ENCODE measurements at places on chromosomes 13 and 19.
A peak's percentile ranks its signal among the peaks of the same experiment; 100 is the strongest.

- DNase-seq = peak; percentile 10
Observed at GRCh38 chr13:110536006-110536693, 25.4 kb downstream of the RAB20 start.

DNA sequence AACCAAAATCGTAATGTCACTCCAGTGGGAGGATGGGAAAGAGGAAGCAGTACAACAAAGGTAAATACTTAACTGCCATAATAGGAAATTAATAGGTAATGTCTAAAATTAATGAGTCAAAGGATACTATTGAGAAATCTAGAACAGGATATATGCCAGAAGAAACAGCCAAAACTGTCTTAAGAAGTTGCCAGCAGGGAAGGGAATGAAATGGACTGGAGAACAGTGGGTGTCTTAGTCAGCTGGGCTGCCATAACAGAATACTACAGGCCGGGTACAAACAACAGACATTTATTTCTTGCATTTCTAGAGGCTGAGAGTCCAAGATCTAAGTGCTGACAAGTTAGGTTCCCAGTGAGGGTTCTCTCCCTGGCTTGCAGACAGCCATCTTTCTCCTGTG lies 40.3 kb upstream of the IPO5 start:
- DNase-seq = no peak

DNA sequence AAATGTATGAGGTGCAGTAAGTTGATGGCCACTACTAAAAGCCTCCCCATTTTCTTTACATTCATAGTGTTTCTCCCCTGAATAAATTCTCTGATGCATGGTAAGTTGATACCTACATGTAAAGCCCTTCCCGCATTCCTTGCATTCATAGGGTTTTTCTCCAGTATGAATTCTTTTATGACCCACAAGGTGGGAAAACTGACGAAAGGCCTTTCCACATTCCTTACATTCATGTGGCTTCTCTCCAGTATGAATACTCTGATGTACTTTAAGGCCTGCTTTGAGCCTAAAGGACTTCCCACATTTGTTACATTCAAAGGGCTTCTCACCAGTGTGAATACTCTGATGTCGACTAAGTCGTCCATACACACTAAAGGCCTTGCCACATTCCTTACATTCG lies 20.5 kb downstream of the ZNF607 start:
- no peak for DNase-seq

GRCh38 chr13:32951580-32951979 lies 64.6 kb upstream of the KL start:
- no peak for DNase-seq

GRCh38 chr13:95254339-95254738 lies 46.9 kb downstream of the ABCC4 start:
- no peak for DNase-seq

GRCh38 chr19:30656520-30657100 lies 284.4 kb downstream of the ZNF536 start:
- no peak for DNase-seq

GRCh38 chr13:69955271-69955670 lies 152.4 kb upstream of the ATXN8OS start:
- no peak for DNase-seq

DNA sequence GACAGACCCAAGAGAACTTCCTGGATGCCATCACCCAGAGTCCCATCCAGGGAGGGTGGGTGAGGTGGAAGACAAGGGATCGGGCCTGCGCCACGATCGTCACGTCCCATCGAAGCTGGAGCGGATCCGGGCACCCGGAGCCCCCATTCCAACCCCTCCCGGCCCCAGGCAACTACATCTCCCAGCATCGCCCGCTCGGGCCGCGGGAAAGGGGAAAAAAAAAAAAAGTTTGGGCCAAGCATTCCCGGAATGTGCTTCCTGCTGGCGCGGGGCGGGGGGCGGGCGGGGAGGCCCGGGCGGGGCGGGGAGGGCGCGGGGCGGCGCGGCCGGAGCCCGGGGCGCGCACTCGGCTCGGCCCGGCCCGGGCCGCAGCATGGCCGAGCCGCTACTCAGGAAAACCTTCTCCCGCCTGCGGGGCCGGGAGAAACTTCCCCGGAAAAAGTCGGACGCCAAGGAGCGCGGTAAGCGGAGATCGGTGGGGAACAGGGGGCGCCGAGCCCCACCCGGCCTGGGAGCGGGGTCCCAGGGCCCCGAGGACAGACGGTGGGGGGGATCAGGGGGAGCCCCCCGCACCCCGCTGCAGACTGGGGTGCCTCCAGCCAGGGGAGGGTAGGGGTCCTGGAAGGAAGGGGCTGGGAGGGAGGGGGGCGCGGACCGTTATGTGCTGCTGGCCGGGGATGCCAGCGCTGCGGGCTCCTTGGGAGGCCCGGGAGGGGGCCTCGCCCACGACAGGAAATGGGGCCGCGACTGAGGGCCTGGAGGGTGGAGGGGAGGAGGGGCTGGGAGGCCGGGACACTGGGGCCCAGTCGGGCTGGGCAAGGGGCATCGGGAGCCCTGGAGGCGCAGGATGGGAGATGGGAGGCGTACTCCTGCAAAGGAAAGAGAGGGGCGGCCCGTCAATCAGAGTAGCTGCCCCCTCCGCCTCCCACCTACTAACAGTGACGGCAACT lies at the start of gene SYDE1:
TSS of gene SYDE1 (plus strand) at position 341 of the 950 bp plus-strand sequence. CDS start at position 374, 33 bp downstream.
- no peak for DNase-seq

DNA sequence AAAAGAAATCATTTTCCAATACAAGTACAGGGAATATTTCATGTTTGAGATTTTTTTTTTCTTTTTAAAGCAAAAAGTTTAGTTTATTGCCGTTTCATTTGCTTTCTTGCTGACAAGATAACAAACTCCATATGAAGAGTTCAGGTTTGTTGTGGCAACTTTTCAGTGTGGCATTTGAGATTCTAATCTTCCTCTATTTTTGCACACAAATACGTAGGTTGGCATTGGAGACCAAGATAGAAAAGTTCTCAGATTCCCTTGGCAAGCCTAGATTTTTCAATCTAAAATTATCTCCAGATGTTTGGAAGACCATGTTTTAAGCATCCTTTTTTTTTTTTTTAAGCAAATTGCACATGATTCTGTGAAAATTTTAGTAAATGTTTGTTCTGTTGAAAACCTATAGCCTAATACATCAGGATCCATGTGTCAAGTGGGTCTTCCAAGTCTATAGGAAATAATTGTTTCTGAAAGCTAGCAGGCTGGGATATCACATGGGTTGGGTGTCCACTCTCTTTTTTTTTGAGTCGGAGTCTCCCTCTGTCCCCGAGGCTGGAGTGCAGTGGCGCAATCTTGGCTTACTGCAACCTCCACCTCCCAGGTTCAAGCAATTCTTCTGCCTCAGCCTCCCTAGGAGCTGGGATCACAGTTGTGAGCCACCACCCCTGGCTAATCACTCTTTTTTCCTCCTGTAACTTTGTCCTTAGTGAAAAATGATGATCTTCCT lies 2.6 kb downstream of the GARRE1 start:
- DNase-seq = no peak

- DNase-seq = no peak
Observed at GRCh38 chr13:90696254-90696653, 651.2 kb upstream of the MIR17HG start.

DNA sequence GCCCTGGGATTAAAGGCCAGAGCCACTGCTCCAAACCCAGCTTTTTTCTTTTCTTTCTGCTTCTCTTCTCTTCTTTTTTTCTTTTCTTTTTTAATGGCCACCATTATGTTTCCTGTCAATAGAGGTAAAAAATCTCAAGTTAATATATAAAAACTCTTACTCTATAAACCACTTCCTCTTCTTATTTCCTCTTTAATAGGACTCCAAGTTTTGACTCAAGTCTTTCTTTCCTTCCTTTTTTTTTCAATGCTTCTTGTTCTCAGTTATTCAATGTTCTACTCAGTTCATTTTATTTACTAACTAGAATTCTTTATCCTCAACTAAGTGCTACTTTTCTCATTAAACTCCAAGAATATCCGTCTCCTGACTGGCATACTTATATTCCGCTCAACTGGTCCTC lies 27.1 kb upstream of the MYCBP2 start:
- DNase-seq = no peak

GRCh38 chr13:100544866-100545683 lies 43.5 kb downstream of the GGACT start:
- peak; percentile 33 for DNase-seq

GRCh38 chr13:80145171-80145690 lies 195.7 kb downstream of the SPRY2 start:
- DNase-seq = no peak

DNA sequence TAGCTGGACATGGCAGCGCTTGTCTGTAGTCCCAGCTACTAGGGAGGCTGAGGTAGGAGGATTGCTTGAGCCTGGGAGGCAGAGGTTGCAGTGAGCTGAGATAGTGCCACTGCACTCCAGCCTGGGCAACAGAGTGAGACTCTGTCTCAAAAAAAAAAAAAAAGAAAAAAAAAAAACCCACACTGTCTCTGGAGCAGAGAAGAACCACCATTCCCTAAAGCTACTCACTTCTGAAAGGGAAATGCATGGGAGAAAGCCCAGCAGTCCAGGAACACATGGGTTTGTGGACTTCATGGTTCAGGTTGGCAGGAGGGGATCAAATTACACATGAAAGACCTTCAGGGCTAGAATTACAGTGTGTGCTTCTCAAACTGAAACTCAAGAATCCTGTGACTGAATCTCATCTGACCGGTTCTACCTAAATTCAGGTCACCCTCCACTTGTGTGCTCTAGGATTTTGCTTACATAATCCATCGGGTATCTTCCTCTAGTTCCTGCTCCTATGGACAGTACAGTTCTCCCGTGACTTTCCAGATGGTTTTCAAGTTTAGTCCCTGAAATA lies 30.2 kb upstream of the CPB2 start:
- no peak for DNase-seq

- no peak for DNase-seq
Observed at GRCh38 chr13:67643516-67644055, 413.4 kb upstream of the PCDH9 start.

- DNase-seq = no peak
Observed at GRCh38 chr13:98507282-98507797, 69.6 kb downstream of the STK24 start.

DNA sequence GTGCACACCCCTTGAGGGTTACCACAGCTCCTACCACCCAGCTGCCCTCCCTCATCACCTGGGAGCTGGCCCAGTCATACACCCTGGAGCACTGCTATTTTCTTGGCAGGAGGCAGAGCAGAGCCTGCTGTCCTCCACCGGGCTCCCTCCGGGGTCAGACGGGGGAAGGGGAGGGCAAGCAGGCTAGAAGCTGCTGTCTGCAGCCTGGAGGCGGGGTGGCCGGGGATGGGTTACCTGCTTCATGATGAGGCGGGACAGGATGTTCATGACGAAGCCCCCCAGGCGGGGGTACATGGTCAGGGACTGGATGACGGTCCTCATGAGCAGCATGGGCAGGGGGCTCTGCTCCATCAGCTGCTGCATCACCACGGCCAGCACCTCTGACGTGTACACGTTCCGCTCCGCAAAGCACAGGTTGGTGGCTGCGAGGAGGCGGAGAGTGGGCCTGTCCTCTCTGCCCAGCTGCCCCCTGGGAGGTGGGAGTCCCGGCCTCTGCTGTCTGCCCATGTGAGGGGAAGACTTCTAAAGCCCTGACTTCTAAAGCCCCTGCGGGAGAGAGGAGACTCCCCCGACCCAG lies 2.7 kb upstream of the RSPH6A start:
- no peak for DNase-seq

GRCh38 chr13:96082640-96083039 lies 7.3 kb upstream of the HS6ST3 start:
- no peak for DNase-seq

DNA sequence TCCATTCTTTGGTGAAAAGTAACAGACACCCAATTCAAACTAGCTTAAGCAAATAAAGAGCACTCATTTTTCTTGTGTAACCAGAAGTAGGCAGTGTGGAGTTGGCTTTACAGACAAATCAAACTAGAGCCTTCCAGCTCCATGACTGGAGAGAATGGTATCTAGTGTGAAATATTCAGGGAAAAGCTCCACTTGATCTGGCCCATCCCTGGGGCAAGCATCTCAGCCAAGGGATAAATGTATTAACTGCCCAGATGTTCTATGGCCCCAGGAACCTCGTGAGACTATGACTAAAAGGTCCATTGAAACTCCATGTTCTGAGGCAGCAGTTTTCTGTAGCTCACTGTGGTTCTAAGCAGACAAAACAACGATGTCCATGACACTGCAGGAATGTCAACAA lies 49.9 kb downstream of the TBC1D4 start:
- no peak for DNase-seq

DNA sequence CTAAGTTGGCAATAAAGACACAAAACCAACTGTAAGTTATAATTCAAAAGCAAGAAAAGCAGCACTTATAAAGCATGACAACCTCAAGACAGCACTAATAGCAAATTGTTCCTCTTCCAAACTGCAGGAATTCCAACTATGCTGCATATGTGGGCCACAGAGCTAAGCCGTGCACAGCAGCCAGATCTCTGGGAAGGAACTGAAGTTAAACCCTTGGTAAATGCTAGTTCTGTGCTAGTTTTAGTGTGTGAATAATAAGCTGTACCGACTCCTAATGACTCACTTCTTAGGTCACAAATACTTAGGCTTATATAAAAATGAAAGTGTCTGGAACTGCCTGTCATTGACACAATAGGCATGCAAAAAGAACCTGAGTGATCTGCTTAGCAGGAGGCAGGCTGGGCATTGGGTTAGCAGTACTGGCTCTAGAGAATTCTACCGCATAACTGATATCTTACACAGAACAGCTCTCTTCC lies 21.2 kb upstream of the GTF3A start:
- DNase-seq = no peak

- no peak for DNase-seq
Observed at GRCh38 chr13:36862002-36862685, 43.1 kb downstream of the RFXAP start.

- no peak for DNase-seq
Observed at GRCh38 chr19:2089727-2090053, 6.4 kb downstream of the MOB3A start.

DNA sequence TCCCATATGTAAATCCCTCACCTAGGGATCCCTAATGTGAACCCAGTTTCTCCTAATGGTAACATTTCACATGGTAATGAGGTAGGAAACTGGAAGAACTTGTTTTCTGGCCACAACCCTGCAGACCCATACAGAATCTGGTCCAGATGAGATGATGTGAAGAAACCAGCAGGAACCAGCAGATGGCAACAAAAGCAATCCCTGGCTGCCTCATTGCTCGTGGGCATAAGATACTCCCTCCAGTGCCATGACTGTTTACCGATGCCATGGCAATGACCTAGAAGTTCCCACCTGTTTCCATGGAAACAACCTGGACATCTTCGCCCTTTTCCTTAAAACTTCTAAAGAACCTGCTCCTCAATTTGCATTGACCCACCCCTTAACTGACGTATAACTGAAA lies 1.4 kb upstream of the CD209 start:
- no peak for DNase-seq

GRCh38 chr19:9531933-9532332 lies 6.5 kb downstream of the ZNF426 start:
- no peak for DNase-seq

DNA sequence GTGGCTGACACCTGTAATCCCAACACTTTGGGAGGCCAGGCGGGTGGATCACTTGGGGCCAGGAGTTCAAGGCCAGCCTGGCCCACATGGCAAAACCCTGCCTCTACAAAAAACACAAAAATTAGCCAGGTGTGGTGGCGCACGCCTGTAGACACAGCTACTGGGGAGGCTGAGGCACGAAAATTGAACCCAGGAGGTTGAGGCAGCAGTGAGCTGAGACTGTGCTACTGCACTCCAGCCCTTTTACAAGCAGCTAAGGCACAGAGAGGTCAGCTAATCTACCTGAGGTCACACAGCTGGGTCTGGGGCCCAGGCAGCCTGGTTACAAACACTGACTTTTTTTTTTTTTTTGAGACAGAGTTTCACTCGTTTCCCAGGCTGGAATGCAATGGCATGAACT lies 27.2 kb downstream of the MED26 start:
- DNase-seq = no peak

- no peak for DNase-seq
Observed at GRCh38 chr19:22882797-22883196, 50.7 kb downstream of the ZNF723 start.

- no peak for DNase-seq
Observed at GRCh38 chr19:1590641-1591397, 1.8 kb downstream of the MBD3 start.
